ENCODE measurements at places on chromosomes 12 and 14. TPM values are rescaled to one million over a fixed set of nuclear protein-coding genes. Genes with fewer than 3 reads are reported as not detected.

The PTPN21 gene
- total RNA-seq: 16.8 TPM

The RNF212B gene
- total RNA-seq: not detected

The SPATS2 gene
- total RNA-seq: 30.1 TPM

DNA sequence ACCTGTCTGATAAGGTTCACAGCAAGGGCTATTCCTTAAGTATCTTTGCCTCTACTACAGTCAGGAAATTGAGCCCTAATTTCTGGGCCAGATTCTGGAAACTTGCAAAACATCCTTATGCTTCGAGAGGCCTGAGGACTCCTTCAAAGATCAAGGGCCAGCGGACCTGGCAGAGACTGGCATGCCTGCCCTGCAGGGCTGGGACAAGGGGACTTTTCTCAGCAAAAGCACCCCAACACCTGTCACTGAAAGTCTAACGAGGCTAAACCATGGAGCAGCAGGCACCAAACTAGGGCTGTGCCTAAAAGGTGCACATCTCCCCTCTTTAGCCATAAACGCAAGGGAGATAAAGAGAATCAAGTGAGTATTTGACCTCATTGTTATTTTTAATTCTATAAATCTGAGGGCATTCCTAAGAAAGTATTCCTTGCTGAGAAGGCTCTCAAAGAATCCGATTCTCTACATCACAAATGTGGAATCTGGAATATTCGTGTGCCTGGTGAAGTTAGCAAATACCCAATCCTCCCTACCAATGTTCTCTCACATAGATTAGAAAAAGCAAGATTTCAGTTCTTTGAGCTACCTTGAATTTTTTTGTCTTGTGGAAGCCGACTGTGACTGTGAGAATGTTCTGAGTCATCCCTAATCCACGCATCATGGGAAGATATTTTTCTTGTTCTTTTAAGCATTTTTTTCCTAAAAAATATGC is 328.2 kb upstream of the NOVA1 start:
- DNase-seq: no peak

DNA sequence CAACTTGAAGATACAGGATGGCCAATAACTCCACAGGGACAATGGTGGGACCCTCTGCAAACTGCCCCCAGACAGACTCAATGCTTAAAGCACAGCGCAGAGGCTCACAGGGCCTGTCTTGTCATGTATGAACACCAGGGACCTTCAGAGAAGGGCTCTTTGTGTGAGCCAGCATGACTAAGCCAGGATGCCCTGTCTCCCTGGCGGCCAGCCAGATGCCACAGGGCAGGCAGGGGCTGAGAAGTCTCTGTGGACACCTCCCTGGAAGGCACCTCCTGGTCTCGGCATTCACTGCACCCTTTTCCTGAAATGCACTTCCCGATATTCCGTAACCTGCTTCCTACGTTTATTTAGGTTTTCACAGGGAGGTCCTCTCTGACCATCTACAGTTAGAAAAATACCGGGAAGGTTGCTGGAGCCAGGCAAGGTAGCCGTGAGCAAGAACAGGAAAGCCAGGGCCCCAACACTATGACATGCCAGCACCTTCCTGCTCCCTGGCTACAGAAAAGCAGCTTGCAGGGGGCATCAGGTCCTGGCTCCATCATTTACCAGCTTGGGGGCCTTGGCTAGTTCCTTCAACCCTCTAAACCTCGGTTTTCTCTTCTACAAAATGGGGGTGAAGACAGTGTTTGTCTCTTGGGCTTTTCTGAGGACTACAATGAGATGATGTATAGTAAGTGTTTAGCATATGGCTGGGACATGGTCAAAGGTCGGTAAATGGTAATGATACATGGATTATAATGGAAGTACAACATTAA is 65.0 kb downstream of the PITPNM2 start:
- no peak for DNase-seq

- DNase-seq: no peak
These were observed 14.5 kb downstream of the GPR135 start for GRCh38 chr14:59450716-59451115.

DNA sequence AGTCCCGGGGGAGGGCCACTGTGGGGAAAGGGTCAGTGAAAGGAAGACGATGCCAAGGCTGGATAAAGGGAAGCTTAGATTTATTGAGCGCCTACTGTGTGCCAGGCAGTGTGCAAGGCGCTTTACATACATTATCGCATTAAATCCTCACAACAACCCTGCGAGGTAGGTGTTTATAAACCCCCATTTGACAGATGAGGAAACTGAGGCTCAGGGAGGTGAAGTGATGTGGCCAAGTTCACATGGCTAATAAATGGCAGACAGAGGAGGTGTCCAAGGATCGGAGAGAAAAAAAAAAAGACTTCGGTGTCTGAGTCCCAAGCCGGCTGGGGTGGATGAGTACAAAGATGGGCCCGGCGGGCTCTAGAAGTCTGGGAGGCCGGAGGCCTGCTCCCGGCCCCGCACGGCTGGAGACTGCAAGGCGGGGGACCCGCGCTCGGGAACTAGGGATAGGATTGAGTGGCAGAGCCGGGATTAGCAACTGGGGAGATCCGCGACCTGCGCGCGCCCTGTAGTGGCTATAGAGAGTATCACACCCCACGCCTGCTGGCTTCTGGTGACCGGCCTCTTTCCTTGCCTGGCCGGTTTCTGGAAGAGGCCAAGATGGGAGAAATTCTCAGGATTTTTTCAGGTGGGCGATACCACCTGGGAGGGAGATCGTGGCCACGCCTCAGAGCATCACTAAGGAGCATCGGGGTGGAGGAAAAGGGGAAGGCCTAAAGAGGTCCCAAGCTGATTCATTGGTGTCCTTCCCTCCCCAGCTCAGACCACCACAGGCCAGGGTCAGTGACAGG is 3.9 kb downstream of the DDN start:
- peak; percentile 77 for DNase-seq

- no peak for DNase-seq
These were observed 1.2 kb upstream of the ARL6IP4 start for GRCh38 chr12:122979001-122979907.

The CD163 gene
- total RNA-seq: 65.0 TPM

DNA sequence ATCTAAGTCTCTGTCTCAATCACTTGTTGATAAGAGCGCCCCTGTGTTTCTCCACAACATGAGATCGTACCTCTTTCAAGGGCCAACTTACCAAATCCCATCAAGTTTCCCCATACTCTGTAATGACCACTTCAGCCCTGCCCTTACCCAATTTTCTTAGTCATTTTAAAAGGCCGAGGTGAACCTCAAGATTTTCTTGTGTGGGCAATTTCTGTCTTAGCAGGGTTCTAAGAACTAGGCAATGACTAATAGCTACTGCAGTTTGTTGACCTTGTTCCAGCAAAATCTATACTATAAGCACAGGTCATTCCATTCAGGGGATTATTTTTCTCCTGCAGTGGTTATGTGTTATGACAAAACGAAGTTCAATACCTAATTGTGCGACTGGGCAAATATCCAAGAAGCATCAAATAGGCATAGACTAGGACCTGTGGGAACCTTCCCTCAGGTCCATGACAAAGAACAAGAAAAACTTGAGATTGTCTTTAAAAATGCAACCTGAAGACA is 359.8 kb downstream of the PCNX1 start:
- DNase-seq: no peak

DNA sequence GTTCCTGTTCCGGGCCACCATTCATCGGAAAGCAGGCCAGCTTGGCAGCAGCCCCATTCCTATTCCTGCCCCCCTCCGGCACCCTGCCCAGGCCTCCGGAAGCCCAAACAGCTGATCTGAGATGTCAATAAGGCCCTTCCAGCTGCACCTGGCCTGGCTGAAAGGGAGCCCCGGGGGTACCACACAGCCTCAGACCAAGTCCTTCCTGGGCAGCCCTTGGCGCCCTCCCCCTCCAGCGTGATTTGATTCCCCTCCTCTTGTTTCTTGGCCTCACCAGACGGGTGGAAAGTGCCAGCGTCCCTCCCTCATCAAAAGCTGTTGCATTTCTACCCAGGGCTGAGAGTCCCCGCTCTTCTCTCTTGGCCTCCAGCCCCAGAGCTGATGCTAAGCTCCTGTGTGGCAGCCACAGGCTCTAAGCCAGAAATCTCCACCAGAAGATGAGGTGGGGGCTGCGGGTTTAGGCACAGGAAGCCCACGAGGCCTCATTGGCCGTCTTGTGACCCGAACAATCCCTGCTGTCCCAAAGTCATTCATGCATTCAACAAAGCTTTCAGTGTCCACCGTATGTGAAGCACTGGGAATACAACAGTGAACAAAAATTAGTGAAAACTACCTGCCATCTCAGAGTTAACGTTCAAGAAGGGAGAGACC is 215.4 kb downstream of the SLC41A2 start:
- DNase-seq: no peak

GRCh38 chr12:12818701-12819100 is 5.6 kb downstream of the DDX47 start:
- no peak for DNase-seq

- DNase-seq: no peak
These were observed 59.4 kb upstream of the TUNAR start for GRCh38 chr14:95817271-95817670.

GRCh38 chr14:43438056-43438455 is 1069.0 kb downstream of the FSCB start:
- no peak for DNase-seq

DNA sequence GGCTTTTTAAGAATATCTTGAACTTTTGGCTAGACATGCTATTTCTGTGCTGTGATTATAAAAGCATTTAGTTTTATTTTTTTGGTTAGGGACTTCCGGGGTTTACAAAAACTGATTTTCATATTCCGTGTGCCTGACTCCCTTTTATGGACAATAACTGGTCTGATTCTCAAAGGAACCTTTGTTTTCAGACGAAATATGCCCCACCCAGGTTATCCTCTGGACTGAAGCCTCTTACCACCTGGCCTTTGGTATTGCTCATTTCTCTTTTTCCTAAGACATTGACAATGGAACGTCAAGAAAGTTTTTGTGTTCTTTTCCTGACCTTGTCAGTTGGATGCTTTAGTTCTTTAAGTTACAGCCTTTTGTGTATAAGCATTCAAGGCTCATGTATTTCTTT is 10.8 kb downstream of the TIGAR start:
- no peak for DNase-seq

The PRKAG1 gene
- 55.4 TPM for total RNA-seq

The GPR68 gene
- total RNA-seq: 3.0 TPM

DNA sequence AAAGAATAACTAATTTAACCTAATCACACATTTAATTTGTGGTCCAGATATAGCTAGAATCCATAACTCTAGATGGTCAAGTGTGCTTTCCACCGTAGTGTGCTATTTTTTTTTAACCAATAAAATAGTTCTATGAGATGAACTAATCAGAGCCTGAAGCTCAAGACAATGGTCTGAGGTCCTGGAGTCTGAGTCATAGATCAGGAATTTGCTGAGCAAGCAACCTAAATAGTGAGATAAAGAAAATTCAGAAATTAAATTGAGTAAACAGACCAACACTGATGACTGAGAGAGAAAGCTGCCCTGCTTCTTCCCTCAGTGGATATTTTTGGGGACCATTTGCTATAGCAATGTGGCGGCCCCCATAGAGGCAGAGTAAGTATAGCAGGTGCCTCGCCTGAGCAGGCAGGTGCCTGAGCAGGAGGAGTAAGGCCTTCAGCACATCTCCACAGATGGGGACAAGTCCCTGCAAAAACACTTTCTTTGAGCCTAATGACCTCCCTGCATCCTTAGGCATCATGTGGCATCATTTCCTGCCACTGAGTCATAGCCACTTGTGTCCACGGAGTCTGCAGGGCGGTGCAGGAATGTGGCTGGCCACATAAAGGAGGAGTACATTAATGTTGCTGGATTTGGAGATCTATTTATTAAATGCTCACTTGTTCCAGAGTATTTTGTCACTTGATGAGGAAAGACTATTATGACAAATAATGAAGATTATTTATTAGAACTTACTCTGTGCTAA is 13.9 kb upstream of the CLEC4E start:
- DNase-seq: no peak

DNA sequence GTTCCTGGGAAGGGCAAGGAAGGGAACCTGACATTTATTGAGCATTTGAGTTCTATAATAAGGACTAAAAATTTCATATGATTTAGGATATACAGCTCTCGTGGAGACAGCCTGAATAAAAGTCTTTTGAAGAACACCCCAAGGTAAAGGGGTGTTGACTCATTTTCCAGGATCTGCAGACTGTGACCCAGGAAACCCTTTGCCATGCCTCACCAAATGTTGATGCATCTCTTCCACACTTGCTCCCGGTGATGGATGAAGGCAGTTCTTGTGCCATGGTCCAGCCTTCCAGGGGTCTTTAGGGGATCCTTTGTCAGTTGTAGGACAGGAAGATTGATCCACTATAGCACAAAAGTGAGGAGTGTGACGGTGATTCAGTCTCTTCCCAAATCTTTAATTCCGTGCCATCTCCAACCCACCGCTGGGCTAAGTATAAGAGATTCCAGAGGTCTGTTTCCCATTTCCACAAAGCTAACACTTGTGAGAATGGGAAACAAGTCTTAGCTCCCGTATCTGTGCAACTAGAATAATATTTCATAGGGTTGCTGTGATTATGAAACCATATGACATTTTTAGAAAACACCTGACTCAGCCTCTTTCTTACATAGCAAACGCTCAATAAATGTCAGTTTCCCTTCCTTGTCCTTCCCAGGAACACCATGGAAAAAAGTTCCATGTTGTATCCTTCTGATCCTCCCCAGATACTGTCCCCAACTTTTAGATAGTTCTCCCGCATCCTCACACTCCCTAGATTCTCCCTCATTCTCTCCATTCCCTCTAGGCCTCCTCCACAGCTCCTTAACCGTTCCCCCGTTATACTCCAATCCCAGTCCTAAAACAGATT is 836 bp downstream of the AAAS start:
- no peak for DNase-seq

- DNase-seq: peak; percentile 67
These were observed 15.6 kb upstream of the C14orf180 start for GRCh38 chr14:104563742-104564615.

The DAO gene
- not detected for total RNA-seq

GRCh38 chr14:81005540-81006228 is 50.3 kb downstream of the TSHR start:
- no peak for DNase-seq

- no peak for DNase-seq
These were observed 1.1 kb downstream of the LIN52 start for GRCh38 chr14:74085828-74086227.

- no peak for DNase-seq
These were observed 415.2 kb downstream of the VRK1 start for GRCh38 chr14:97212399-97212798.

- DNase-seq: no peak
These were observed 777 bp downstream of the ASCL1 start for GRCh38 chr12:102958073-102958829.

GRCh38 chr12:124796303-124796960 is 67.2 kb downstream of the SCARB1 start:
- no peak for DNase-seq

The HOXC6 gene
- 1.3 TPM for total RNA-seq
